CD4-positive, alpha-beta T cell (primary cell): ENCODE measurements at places on chromosomes 2 and 18.
A peak's percentile ranks its signal among the peaks of the same experiment; 100 is the strongest.

- H3K4me1 ChIP-seq = no peaks in the 10 kb centered on the region
- DNase-seq = no peak
- H3K27me3 ChIP-seq = peaks cover 2% of the 10 kb centered on the region
- H3K36me3 ChIP-seq = no peaks in the 10 kb centered on the region
Observed at GRCh38 chr2:118348380-118349034, 260.2 kb downstream of the INSIG2 start.

- H3K27me3 ChIP-seq = no peaks in the 10 kb centered on the region
- no peaks in the 10 kb centered on the region for H3K36me3 ChIP-seq
- no peak overlapping the region for H3K27ac ChIP-seq
- peaks cover 4% of the 10 kb centered on the region for H3K4me1 ChIP-seq
- no peak for DNase-seq
Observed at GRCh38 chr2:112782234-112782799, 2.0 kb downstream of the IL1A start.

DNA sequence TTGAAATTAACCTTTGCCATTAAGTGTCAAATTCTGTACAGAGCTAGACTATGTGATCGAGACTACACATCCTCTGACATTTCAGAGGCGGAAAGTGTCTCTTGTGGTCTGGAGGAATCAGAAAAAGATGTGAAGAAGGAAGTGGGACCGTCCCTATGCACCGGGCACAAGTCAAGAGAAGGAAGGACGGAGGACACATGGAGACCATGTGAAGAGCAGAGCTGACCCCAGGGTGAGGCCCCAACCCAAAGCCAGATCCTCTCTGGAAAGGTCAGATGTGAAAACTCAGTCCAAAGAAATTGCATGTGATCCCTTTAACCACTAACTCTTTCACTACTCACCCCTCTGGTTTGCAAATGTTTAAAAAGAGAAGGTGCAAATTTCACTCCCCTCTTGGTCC lies 92.4 kb downstream of the PID1 start:
- no peak overlapping the region for H3K27ac ChIP-seq
- no peaks in the 10 kb centered on the region for H3K36me3 ChIP-seq
- H3K4me3 ChIP-seq = no peak overlapping the region
- no peak for DNase-seq

GRCh38 chr2:71226096-71226964 lies 573 bp downstream of the PAIP2B start:
- DNase-seq = peak; percentile 9
- peak overlapping the region; percentile 42 for H3K27ac ChIP-seq
- no peaks in the 10 kb centered on the region for H3K36me3 ChIP-seq
- peak overlapping the region; percentile 70 for H3K4me3 ChIP-seq
- no peaks in the 10 kb centered on the region for H3K27me3 ChIP-seq
- peaks cover 15% of the 10 kb centered on the region for H3K4me1 ChIP-seq

DNA sequence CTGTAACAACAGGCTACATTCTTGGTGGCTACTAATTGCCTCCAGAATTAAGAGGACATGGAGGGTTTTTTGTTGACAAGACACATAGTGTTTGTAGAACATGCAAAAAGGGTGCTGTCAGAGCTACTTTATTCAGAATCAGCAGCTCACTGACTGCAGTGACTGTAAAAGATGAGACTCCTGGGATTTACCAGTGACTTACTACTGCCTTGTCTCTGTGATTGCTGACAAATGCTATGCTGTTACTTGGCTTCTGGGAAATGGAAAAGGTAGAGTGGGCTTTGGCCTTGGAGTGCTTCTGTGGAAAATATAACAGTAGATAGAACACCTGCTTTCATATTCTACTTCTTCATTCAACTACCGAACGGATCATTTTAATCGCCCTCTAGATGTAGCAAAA lies 47.8 kb downstream of the GREB1L start:
- H3K36me3 ChIP-seq = no peaks in the 10 kb centered on the region
- H3K4me1 ChIP-seq = no peaks in the 10 kb centered on the region
- DNase-seq = no peak

DNA sequence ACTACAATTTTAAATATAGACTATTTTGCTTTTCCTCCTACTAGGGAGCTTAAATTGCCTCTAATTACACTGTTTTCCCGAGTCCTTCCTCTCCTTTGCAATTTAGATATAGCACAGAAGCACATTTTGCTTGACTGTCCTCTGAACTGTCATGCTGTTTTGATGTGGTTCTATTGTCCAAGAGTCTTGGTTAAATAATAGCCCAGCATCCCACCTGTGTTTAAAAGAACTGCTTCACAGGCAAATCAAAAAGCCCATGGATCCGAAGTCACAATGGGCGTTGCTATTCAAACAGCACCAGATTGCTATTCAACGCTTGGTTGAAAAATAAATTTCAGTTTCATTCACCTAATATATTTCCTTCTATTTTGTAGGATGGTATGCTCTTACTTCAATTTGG lies 22.3 kb upstream of the ACTR3 start:
- H3K4me1 ChIP-seq = no peaks in the 10 kb centered on the region
- H3K36me3 ChIP-seq = no peaks in the 10 kb centered on the region
- H3K27me3 ChIP-seq = no peaks in the 10 kb centered on the region
- no peak overlapping the region for H3K27ac ChIP-seq
- no peak for DNase-seq
- H3K4me3 ChIP-seq = no peak overlapping the region

- H3K27me3 ChIP-seq = no peaks in the 10 kb centered on the region
- no peaks in the 10 kb centered on the region for H3K36me3 ChIP-seq
- no peak overlapping the region for H3K4me3 ChIP-seq
- H3K27ac ChIP-seq = no peak overlapping the region
Observed at GRCh38 chr2:9032121-9032520, 28.6 kb upstream of the MBOAT2 start.

- no peak overlapping the region for H3K27ac ChIP-seq
- no peaks in the 10 kb centered on the region for H3K27me3 ChIP-seq
- H3K4me3 ChIP-seq = no peak overlapping the region
- peaks cover 21% of the 10 kb centered on the region for H3K4me1 ChIP-seq
Observed at GRCh38 chr2:160425434-160426151, 68.0 kb downstream of the RBMS1 start.

DNA sequence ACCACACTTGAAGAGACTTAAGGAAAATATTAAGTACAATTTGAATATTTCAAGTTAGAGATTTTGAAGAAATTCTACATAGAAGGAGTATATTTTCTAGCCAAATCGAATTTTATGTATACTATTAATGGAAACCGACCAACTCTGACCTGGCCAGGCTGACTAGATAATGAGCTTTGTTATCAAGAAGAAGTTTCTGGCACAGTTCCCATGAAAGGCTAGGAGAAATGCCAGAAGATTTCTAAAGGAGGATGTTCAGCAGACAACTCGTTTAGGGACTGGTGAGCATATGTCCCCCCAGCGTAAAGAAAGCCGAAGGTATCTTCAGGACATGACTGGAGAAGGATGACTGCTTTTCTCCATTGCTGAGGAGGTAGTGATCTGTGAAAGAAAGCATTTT lies 127.3 kb downstream of the DIS3L2 start:
- no peaks in the 10 kb centered on the region for H3K4me1 ChIP-seq
- H3K36me3 ChIP-seq = peaks cover 14% of the 10 kb centered on the region
- no peak overlapping the region for H3K27ac ChIP-seq
- H3K4me3 ChIP-seq = no peak overlapping the region

- H3K4me3 ChIP-seq = no peak overlapping the region
- no peaks in the 10 kb centered on the region for H3K4me1 ChIP-seq
- no peak for DNase-seq
- no peak overlapping the region for H3K27ac ChIP-seq
Observed at GRCh38 chr2:199778655-199779054, 72.3 kb downstream of the FTCDNL1 start.

GRCh38 chr2:69779258-69780001 lies 37.5 kb downstream of the ANXA4 start:
- DNase-seq = no peak
- peaks cover 13% of the 10 kb centered on the region for H3K4me1 ChIP-seq
- no peak overlapping the region for H3K27ac ChIP-seq
- no peak overlapping the region for H3K4me3 ChIP-seq
- no peaks in the 10 kb centered on the region for H3K27me3 ChIP-seq
- no peaks in the 10 kb centered on the region for H3K36me3 ChIP-seq

DNA sequence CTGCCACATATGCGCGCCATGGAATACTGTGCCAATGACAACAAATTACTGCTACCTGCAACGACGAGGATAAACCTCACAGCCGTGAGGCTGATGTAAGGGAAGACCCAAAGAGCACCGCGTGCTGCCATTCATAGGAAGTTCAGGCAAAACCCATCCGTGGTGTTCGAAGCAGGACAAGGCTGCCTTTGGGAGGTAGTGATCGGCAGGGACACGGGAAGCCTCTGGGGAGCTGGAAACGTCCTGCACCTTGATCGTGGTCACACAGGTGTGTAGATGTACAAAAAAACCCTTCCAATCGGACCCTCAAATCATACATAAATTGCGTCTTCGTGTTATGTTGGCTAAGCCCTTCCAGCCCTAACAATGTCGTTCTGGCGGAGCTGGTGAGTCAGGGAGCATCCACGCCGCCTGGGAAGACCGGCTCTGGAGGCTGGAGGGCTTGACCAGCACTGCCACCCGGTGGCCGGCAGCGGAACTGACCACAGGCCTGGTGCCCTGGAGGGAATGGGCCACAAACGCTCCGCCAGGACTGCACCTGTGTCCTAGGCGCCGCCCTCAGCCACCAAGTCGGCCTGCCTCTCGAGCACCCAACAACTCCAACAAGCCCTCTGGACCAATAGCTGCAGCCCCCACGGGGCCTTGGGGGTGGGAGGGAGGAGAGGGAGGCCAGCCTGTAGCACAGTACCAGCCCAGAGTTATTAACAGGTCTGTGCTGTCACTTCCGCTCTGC lies 4.1 kb upstream of the NEURL3 start:
- peaks cover 20% of the 10 kb centered on the region for H3K4me1 ChIP-seq
- peak; percentile 40 for DNase-seq
- no peaks in the 10 kb centered on the region for H3K36me3 ChIP-seq
- peaks cover 5% of the 10 kb centered on the region for H3K27me3 ChIP-seq
- H3K27ac ChIP-seq = no peak overlapping the region

DNA sequence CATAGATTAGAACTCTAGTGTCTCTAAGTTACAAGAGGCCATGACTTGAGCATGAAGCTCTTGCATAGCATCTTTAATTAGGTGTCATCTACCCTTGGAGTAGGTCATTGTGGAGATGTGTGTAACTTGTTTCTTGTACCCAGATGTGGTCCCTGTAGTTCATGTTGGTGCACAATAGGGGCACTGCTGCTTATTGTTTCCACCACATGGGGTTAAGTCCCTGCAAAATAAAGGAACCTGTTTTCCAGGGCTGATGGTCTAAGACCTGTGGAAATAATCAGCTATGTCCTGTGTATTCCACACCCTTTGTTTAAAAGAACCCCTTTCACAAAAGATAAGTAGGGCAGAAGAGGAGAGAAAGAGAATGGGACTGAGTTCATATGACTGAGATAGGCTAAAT lies 28.6 kb downstream of the ASXL3 start:
- no peak overlapping the region for H3K4me3 ChIP-seq
- DNase-seq = no peak
- no peaks in the 10 kb centered on the region for H3K27me3 ChIP-seq

DNA sequence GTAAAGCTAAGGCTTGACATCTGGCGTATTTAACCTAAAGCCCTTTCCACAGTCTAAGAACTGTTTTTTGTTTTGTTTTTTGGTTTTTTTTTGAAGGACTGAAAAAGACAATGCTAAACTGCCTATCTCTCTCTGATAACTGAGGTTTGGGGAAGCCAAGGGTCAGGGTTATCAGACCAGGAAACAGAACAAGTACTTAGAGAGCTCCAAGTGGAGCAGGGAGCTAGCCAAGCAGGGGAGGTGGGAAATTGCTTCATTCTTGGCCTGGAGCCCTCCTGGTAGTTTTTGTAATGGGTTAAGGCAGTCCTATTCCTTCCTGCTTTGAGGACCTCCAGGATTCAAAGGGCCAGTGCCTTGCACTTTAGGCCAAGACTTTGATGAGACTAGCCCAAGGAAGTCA lies 154.3 kb upstream of the LTBP1 start:
- no peak overlapping the region for H3K27ac ChIP-seq
- no peaks in the 10 kb centered on the region for H3K4me1 ChIP-seq
- H3K36me3 ChIP-seq = no peaks in the 10 kb centered on the region

GRCh38 chr2:113370478-113371091 lies 66.9 kb upstream of the ZNG1B start:
- H3K27ac ChIP-seq = no peak overlapping the region
- H3K36me3 ChIP-seq = no peaks in the 10 kb centered on the region
- no peaks in the 10 kb centered on the region for H3K27me3 ChIP-seq
- H3K4me1 ChIP-seq = no peaks in the 10 kb centered on the region
- H3K4me3 ChIP-seq = no peak overlapping the region
- DNase-seq = peak; percentile 52

DNA sequence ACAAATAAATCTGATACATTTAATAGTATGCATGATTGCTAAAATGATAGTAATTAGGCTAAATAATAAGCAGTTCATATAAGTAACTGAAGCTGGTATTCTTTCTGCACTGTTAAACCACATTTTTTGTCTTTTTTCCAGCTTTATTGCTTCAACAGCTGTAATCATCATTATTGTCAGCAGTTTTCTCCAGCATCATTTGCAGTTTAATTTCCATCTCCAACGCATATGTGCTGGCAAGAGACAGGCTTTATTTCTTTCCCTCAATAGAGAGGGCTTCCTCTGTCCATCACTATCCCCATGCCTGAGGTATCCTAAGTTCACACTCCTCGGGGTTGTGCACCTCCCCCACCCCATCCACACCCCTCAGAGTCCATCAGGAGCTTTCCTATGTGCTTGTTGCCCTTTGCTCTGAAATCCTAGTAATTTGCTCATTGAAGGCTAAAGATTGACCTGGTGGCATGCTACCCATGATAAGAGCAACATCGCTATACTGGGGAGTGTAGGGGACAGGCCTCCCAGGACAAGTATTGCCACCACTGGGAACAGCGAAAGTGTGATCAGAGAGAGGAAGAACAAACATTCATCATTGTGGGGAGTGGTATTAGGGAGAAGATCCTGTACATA lies 37.1 kb downstream of the B4GALT6 start:
- no peak overlapping the region for H3K27ac ChIP-seq
- H3K36me3 ChIP-seq = no peaks in the 10 kb centered on the region
- no peak for DNase-seq
- H3K4me1 ChIP-seq = no peaks in the 10 kb centered on the region
- H3K27me3 ChIP-seq = peaks cover 2% of the 10 kb centered on the region

DNA sequence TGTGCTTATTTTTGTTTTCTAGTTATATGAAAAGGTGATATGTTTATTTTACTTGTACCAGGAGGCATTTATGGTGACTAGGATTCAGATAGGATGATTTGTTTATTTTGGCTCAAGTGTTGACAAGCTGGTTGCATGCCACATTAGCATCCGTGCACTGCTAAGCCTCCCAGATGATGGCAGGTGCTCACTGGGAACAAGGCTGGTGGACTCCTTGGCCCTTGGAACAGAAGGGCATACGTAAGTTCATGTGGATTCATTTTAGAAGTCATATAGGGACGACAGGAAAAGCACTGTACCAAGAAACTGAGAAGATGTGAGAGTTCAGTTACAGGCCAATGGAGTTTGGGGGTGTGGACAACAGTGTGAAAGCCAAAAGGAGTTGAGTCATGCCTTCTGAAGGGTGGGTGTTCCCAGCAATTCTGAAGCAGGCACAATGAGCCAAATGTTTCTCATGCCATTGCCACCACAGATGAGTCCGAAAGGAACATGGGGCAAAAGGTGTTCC lies 166.2 kb downstream of the PHLPP1 start:
- H3K4me1 ChIP-seq = no peaks in the 10 kb centered on the region
- no peaks in the 10 kb centered on the region for H3K36me3 ChIP-seq
- H3K4me3 ChIP-seq = no peak overlapping the region

GRCh38 chr2:86195808-86196387 lies 636 bp upstream of the IMMT start:
- peaks cover 42% of the 10 kb centered on the region for H3K4me1 ChIP-seq
- peak overlapping the region; percentile 96 for H3K27ac ChIP-seq
- no peak for DNase-seq
- no peaks in the 10 kb centered on the region for H3K27me3 ChIP-seq
- peaks cover 3% of the 10 kb centered on the region for H3K36me3 ChIP-seq
- peak overlapping the region; percentile 87 for H3K4me3 ChIP-seq
